ENCODE measurements at places on chromosomes 11 and 22.

DNA sequence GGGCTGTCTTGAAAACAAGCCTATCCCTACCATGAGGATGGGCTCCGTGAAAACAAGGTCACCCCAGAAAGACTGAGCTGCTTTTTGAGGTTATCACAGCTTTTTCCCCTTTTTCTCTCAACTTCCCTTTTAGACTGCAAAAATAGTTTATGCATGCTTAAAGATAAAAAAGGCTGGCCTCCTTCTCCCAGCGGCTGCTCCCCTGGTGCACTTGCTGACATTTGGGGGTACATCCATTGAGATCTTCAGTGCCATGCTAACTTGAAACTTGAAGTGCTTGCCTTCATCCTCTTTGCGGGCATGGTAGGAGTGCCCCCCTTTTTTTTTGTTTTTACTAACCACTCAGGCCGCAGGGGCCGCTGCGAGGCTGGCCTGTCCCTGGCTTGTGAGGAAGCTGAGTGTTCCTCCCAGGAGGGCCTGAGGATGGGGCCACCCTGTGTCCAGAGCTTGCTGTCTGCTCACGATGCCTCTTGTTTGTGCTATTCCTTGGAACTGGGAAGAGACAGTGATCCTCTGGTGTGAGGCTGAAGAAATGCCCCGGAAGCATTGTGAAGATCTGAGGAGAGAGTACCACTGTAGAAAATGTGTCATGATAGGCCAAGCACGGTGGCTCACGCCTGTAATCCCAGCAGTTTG lies 2.2 kb downstream of the TANGO2 start:
- DNase-seq = no peak

DNA sequence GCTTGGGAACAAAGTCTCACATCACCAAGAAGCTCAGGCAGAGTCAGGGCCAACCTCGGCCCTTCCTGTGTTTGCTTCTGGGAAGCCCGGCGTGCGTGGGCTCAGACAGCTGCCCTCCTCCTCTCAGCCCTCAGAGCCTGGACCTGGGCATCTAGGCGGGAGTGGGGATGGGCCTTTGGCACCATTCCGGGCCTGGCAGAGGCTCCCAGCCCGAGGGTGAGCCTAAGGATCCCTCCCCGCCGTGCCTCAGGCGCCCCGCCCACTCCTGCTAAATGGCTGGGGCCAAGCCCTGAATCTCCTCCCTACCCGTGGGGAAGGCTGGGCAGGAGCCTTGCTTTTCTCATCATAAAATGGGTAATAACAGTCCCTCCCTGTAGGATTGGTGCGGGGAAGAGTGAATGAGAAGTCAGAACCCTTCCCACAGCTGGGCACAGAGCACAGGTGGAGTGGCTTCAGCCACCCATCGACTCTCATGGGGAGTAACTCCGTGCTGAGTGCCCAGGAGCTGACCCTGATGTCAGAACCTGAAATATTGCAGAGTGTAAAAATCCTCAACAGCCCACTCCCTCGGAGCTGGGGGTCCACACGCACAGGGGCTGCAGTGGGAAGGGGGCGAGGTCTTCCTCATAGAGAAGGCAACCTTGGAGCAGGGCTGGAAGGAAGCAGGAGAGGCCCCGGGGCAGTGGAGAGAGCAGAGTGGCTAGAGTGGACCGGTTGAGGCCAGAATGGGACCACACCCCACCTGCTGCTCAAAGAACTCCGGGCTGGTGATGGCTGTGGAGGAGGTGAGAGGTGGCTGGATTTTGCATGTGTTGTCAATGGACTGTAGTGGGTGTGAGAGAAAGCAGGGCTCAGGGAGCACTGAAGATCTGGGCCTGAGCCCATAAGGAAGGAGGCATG lies 18.8 kb upstream of the CDKN1C start:
- DNase-seq = no peak

DNA sequence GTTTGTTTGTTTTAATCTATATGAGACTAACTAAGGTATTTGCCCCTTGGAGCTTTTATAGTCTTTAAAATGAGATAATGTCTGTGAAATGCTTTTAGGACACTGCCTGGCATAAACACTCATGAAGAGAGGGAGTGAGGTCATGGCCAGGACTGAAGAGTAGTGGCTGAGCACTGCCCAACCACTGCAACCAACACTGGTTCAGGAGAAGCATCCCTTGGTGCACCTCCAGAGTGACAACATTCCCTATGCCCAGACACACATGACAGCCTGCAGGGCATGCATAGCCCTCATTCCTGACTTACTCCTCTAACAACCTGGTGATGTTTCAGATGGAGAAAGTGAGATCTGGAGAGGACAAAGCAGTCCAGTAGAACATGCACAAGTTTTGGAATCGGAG lies 36.1 kb downstream of the ME3 start:
- DNase-seq = no peak

GRCh38 chr11:3357302-3357701 lies 21.6 kb downstream of the ZNF195 start:
- no peak for DNase-seq

GRCh38 chr11:61791737-61792309 lies 576 bp downstream of the TMEM258 start:
- no peak for DNase-seq

DNA sequence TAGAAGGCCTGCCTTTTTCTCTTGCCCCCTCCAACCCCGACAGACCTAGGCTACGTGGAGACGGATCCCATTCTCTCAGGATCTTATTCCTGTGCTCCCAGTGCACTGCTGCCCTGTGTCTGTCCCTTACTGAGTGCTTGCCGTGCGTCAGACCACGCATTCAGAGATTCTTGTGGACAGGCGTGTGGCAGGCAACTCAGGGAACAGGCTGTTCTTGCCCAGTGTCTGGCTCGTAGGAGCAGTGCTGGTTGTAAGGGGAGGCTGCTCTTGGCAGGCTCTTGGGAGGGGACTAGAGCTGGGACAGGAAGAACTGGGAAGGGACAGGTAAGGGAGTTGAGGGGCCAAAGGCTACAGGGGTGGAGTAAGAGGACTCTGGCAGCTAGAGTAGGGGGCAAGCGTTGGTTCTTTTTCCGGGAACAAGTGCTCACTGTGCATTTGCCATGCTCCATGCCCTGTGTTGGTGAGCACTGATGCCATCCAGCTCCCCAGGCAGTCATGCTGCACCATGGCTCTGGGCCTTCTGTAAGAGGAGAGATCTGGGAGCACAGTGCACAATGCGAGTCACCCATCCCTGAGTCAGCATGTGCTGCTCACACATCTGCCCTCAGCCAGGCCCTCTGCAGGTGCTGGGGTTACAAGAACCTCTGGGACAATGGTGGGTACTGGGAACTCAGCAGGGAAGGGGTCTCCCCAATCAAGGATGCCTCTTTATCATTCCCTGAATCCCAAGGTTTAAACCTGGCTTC lies 119.1 kb downstream of the TBC1D22A start:
- no peak for DNase-seq

- DNase-seq = no peak
Measured at GRCh38 chr11:113202431-113202830, 112.0 kb upstream of the TTC12 start.

- no peak for DNase-seq
Measured at GRCh38 chr11:640021-640706, 3.1 kb downstream of the DRD4 start.

DNA sequence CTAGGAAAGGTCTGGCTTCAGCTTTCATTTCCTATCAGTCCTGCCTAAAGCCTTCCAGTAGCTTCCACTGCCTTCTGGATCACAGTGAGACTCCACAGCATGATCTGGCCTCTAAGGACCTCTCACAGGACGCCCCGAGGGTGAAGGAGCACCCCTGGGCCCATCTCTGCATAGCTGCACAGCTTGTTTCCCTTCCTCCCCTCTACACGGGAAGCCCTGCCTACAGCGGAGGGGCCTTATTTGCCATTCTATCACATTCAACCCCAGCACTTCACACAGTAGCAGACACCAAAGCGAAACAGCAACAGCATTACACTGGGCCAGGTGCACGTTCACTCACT lies 162.3 kb upstream of the GRK3 start:
- DNase-seq = no peak

GRCh38 chr22:50211147-50211546 lies 10.3 kb downstream of the SELENOO start:
- no peak for DNase-seq

DNA sequence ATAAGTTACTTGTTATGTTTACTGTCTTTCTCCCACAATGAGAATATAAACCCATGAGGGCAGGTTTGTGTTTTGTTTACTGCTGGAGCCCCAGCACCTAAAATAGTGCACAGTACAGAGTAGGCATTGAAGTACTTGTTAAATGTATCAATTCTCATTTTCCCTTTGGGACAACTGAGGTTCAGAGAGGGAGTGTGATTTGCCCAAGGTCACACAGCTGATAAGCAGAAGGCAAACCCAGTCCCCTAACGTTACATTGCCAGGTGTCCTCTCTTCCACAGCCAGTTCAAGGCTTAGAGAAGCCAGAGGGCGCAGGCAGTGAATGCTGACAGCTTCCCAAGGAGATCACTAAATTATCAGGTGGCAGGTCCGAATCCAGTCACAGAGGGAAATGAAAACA lies 16.8 kb downstream of the ZMAT5 start:
- DNase-seq = no peak

DNA sequence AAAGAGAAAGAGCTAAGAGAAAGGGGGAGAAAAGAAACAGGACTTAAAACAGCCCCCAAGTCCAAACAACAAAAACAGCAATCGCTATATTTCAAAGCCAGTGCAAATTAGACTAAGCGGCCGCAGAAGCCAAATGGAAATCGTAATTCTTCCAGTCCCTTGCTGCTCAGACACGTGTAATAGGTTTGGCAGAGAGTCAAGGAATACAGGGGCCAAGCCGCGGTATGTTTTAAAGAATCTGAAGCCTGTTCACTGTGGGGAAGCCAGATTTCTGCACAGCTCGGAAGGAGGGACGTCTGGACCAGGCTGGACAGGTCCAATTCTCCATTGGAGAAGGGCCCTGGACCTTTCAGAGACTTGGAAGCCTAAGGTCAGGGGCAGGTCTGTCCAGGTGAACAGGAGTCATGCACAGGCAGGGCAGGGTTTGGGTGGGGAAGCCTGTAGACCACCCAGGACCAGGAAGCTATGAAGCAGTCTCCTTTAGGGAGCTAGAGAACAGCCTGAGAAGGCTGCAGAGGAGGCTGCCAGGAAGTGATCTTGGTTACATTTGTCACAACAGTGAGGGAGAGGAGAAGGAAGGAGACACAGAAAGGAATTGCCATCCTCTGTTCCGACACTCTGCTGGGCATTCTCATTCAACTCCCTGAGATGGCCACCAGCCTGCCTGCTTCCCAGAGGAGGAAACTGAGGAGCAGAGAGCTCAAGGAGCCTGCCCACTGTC lies 265.5 kb upstream of the ISX start:
- DNase-seq = no peak

GRCh38 chr11:95849087-95849825 lies 59.0 kb downstream of the CEP57 start:
- DNase-seq = no peak

DNA sequence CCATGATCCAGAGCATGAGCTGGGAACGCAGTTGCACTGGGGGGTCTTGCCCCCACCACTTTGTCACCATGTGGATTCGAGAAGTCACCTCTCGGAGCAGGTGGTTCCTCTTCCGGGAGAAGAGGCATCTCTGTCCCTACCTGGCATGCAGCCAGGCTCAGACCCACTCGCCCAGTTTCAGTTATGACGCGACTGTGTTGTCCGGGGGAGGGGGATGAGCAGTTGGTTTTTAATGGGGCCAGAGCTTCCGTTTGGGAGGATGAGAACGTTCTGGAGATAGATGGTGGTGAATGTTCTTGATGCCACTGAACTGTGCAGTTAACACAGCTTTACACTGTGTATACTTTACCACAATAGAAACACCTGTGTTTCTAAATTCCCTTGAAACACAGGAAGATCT lies 41.5 kb downstream of the DHCR7 start:
- no peak for DNase-seq

- no peak for DNase-seq
Measured at GRCh38 chr11:114925591-114925990, 247.3 kb downstream of the NXPE2 start.

Measured in stimulated activated CD4-positive, alpha-beta T cell treated with anti-CD3 and anti-CD28 coated beads, Interleukin-15, amount 100 ng/mL, for 1 hour (primary cell).